ENCODE measurements at places on chromosomes 12 and 14.

- no peak for DNase-seq
These were observed 66.6 kb upstream of the FAR2 start for GRCh38 chr12:29082522-29082921.

DNA sequence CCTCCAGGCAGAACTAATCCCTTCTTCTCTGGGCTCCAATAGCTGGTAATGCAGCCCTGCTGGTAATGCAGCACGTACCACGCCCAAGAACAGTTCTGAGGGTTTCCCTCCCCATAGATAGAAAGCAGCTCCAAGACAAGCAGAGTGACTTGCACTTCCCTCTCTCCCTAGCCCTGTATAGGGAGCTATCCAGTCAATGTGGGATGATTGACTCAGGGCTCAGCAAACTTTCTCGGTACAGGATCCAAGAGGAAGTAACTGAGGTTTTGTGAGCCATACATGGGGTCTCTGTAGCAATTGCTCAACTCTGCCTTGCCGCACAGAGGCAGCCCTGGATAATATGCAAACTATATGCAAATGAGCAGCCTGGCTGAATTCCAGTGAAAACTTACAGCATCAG, 15.5 kb upstream of the FKBP4 start:
- DNase-seq: no peak

GRCh38 chr14:84361476-84361875, 1168.5 kb upstream of the FLRT2 start:
- peak; percentile 10 for DNase-seq

GRCh38 chr12:953776-954175, 4.3 kb upstream of the RAD52 start:
- peak; percentile 46 for DNase-seq

DNA sequence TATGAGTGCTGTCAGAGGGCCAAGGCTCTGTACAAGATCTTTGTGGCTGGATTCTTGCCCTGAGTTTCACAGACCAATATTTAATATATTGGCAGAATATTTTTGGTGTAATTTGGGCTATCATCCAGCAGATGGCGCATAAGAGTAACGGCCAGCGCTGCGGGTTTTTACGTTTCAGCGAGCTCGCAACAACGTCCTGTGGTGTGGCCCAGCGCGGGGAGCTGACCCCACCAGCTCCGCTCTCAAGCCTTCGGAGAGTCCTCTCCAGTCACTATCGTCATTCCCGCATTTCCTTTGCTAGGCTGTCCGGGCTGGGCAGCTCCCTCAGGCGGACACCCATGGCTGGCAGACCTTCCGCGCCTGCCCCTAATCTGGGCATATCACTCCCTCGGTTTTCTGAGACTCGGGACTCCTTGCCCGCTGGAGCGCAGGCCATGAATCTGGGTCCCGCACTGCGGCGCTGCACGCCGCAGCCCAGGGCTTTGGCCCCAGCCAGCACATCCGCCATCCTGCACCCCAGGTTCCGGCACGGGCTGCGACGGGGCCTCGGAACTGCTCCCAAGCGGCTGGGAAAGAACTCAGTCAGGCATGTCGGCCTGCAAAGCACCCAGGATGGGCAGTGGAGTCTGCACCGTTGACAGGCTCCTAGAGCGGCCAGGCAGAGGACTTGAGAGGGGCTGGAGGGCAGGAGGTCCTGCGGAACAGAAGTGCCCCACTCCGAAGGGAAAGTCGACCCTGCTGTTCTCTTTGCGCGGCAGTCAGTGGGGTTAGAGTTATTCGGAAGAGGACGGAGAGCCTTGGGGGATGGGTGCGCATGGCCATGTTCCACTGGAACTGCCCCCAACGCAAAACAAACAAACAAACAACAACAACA, 18.4 kb downstream of the OLR1 start:
- peak; percentile 73 for DNase-seq

DNA sequence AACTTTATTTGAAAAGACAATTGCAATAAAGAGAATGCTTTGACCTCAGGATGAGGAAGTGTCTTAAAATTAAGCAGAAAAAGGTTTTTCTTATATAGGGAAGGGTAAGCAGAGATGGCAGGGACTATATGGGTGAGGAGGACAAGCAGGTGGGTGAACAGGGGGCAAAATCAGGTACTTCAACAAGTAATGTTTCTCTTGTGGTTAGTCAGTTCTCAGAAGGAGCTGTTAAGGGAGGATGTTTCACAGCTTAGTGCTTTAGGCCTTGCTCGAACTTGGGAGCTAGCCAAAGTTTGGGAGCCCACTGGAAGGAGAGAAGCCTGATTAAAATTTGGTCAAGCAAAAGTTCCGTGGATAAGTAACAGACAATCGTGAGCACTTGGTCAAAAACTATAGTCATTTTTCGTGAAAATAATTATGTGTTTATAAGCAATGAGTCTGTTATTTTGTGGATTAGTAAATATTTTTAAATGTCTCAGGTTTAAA, 364.2 kb upstream of the TMPO start:
- DNase-seq: no peak

DNA sequence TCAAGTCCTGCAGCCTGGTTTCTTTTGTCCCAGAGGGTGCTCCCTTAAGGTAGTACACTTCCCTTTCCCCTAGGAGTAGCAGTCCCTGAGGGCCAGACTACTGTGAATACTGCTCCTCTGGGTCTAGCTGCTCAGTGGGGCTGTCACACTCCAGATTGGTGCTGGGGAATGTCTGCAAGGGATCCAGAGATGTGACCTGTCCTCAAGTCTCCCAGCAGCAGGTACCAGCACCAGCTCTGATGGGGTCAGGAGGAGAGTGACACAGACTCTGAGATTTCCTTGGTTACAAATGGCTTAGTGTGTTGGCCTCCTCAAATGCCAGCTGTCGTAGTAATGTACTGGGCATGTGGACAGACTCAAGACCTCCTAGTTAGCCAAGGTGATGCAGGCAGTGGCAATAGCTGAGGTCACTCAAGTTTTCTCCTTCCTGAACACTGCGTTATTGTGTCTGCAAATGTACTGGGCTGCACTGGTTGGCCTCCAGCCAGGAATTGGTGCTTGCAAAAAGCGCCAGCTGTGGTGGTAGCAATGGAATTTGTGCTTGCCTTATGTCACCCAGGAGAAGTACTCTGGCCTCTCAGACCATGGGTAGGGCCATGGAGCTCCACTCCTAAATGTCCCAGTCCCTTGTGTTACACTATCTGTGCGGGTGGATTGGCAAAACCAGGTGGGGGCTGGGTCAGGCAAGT, 36.4 kb upstream of the AEBP2 start:
- DNase-seq: peak; percentile 73

DNA sequence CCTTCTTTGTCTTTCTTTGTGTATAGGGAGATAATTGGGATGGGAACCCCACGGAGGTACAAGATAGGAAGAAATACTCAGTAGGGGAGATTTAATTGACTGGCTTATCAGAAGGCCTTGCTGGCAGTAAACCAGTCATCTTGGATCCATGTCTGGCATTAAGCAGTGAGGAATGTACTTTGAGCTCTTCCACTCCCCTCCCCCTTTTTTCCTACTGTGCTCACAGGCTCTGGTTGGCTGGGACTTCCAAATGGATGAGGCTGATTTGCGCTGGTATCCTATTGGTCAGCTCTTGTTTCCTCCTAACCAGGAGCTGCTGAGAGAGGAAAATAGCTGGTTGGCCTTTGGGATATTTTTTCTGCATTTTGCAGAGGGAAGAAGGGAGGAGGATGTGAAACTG, 24.7 kb downstream of the NGDN start:
- peak; percentile 51 for DNase-seq

- DNase-seq: no peak
These were observed 7.4 kb upstream of the B4GALNT1 start for GRCh38 chr12:57640175-57641042.

GRCh38 chr12:100329800-100330199, 27.1 kb upstream of the SLC17A8 start:
- no peak for DNase-seq

GRCh38 chr14:75648066-75648838, 12.4 kb downstream of the ERG28 start:
- DNase-seq: peak; percentile 95

All from fibroblast of pulmonary artery (primary cell).